ENCODE measurements at places on chromosomes 6 and 20. TPM values are rescaled to one million over a fixed set of nuclear protein-coding genes. Genes with fewer than 3 reads are reported as not detected.

DNA sequence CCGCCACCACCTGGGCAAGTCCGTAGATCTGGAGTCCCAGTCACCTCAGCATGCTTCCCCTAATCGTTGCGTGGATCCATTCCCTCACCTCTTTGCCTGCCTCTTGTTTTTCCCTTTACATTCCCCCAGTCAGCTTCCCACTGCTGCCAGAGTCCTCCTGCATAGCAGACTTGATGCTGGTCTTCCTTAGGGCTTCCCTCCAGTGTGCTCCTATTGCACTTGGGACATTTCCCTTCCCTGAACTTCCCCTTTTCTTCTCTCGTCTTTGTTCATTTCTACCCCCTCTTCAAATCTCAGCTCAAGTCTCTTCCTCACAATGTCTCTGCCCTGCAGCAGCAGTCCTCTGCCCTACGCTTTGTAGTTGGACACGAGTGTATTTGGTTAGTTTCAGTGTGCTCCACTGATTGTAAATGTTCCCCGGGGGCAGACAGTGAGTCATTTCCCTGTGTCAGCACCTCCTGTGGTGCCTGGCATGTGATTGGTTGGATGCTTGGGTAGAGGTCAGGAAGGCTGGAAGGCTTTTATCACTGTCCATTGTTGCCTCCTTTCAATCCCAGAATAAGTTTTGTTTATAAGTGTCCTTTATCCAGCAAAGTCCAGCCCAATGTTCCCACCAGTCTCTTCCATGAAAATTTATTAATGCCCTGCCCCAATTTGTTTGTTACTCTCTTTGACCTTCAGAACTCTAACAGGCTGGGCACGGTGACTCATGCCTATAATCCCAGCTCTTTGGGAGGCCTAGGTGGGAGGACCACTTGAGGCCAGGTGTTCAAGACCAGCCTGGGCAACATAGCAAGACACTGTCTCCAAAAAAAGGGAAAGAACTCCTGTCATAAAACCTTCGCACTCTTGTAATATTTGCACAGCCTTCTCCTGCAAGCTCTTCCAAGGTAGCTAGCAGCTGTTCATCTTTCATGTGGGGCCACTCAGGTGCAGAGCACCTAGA lies 38.3 kb downstream of the FAM120B start:
- DNase-seq, result peak; percentile 98

GRCh38 chr20:11993886-11994461 lies 76.3 kb downstream of the BTBD3 start:
- DNase-seq, result no peak

GRCh38 chr20:10216146-10216791 lies 2.4 kb upstream of the SNAP25 start:
- DNase-seq, result no peak

DNA sequence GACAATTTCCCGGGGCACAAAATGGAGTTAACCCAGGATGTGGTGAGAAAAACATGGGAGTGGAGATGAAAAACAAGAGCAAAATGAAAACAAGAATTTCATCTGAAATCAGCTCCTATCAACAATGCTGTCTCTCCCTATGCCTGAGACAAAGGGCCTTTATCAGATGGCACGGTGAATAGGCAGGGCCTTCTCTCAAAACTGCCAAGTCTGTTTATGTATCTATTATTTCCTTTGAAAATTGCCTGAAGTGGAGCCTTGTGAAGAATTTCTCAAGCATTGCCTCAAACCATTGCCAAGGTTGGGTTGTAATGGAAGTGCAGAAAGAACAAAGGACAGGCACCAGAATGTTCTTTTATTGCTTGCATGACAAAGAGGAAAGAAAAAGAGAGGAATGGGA lies 74.7 kb downstream of the BTBD3 start:
- DNase-seq, result no peak

DNA sequence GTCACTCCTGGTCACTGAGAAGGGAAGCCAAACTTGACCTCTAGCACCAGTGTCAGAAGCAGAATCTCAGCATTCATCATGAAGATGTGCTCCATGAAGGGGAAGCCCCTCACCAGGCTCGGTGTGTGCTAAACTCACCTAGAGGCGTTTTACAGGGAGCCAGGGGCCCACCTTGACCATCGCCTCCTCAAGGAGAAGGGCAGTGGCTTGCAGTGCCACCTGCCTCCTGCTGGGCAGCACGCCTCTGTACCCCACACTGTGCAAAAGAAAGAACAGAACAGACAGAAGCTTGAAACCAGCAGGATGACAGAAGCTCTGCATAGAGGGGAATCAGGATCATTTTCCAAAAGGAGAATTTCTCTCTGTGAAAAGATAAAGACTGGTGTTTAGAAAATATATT lies 39.7 kb downstream of the NOX3 start:
- DNase-seq, result no peak

Gene AHI1
- total RNA-seq, result 5.0 TPM

DNA sequence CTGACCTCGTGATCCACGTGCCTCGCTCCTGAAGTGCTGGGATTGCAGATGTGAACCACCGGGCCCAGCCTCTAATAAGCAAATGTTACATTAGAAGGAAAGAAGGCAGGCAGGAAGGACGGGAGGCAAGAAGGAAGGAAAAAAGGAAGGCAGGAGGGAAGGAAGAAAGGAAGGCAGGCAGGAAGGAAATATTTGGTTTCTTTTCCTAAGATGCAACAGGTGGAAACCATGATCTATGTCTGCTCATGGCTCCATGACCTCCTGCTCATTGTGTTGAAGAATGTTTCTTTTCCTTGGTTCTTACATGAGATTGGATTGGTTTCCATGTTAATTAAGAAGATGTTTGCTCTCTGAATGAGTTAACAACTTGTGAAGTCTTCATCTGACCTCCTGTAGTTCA lies 91.8 kb upstream of the SNX9 start:
- no peak for DNase-seq

DNA sequence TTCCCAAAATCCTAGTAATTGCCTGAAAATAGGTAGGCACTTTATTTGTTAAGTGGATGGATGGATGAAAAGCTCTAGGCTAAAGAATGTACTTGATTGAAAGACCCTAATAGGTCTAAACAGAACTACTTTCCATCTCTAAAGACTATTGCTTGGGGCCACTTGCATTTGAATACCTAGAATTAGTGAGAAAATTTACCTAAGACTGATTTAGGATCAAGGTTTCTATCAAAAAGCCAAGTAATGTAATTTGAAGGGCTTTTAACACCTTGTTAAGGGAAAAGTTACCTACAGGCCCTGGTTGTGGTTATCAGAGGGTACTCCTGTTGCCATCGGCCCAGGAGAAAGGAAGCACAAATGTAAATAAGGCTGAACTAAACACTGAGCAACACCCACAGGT lies 580.7 kb downstream of the LMBRD1 start:
- DNase-seq, result no peak

GRCh38 chr6:16894301-16894700 lies 133.0 kb upstream of the ATXN1 start:
- DNase-seq, result no peak

Gene ASIP
- total RNA-seq, result not detected

GRCh38 chr6:40442591-40442990 lies 144.6 kb downstream of the LRFN2 start:
- DNase-seq, result no peak

DNA sequence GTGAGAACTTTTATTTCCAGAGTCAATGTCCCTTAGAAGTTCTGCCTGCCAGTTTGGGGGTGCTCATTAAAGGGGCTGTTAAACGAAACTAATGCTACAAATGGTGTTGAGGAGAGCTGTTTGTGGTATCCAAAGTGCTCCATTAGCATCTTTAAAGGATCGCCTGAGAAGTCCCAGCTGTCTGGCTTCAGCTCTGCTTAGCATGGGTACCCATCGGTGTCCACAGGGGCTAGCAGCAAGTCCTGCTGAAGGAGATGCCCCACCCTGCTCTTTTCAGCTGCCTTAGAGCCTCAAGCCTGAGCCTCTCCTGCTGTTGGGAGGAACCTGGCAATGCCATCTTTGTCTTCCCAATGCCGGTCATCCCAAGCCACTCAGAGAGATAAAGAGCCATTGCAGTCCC lies 111.1 kb downstream of the FOXO3 start:
- DNase-seq, result no peak

DNA sequence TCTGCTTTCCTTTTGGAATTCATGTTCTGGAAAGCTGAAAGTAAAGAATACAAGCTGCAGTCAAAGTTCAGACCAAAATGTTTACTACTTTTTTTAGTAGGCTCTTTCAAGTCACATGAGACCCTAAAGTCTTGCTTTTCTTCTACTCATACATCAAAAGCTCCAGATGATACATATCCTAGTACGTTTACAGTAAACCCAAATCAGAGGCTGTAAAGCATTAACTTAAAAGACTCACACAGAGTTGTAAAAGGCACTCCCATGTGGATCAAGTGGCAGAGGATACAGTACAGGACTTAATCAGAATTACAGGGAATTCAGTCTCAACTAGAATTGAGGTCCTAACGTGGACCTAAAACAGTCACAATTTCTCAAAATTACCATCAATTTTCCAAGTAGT lies 40.7 kb downstream of the STK38 start:
- DNase-seq, result no peak

GRCh38 chr6:14241255-14242070 lies 123.9 kb downstream of the CD83 start:
- no peak for DNase-seq

- no peak for DNase-seq
Measured at GRCh38 chr6:53703047-53703446, 37.5 kb upstream of the KLHL31 start.

Gene RAET1E
- total RNA-seq, result under 0.01 TPM

Gene ASF1A
- total RNA-seq, result 16.5 TPM

GRCh38 chr6:93789532-93789931 lies 370.2 kb upstream of the EPHA7 start:
- no peak for DNase-seq

DNA sequence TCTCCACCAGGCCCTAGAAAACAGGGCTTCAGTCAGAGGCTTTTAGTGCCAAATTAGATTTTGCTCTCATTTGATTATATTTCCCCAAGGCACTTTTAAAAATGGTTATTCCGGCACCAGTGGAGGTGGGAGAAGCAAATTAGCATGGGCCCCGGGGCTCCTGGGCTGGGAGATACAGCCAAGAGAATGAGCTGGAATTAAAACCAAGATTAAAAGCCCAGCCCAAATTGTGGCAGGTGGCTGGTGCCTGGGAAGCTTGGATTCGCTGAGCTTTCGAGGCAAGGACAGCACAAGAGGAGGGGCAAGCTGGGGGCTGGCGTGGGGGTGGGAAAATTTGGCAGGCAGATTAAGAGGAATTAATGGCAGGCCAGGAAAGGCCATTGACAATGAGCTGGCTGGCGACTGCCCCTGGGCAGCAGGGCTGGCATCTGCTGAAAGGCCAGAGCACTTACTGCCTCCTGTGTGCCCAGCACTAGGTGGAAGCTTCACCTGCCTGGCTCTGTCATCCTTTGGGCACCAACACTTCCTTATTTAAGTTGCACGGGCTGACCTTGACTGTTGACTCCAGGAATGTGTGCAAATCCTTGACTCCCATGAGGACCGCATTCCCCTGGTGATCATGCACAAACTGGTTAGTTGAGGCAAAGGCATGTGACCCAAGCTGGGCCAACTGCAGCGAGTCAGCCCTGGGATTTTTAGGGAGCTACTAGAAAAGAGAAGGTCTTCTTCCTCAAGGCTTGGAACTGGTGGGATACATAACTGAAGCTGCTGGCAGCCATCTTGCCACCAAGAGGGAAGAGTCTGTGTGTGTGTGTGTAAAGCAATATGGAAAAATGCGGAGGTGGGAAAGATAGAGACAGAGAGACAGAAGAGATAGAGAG lies 76.1 kb downstream of the SULF2 start:
- no peak for DNase-seq

GRCh38 chr6:13558718-13559117 lies 15.7 kb upstream of the SIRT5 start:
- DNase-seq, result no peak

GRCh38 chr20:15674253-15675060 lies 898.8 kb downstream of the KIF16B start:
- no peak for DNase-seq

Gene SCP2D1
- total RNA-seq, result not detected

GRCh38 chr6:31485055-31485454 lies 12.9 kb upstream of the MICB start:
- DNase-seq, result no peak

DNA sequence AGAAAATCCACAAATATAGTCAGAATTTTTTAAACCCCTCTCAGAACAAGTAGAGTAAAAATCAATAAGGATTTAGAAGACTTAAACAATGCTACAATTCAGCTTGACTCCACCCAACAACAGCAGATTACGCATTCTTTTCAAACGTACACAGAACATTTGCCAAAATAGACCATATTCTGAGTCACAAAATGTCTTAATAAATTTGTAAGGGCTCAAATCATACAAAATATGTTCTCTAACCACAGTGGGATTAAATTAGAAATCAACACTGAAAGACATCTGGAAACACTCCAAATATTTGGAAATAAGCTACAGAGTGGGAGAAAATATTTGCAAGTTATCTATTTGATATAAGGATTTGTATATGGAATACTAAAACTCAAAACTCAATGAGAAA lies 164.2 kb upstream of the AKAP12 start:
- no peak for DNase-seq

DNA sequence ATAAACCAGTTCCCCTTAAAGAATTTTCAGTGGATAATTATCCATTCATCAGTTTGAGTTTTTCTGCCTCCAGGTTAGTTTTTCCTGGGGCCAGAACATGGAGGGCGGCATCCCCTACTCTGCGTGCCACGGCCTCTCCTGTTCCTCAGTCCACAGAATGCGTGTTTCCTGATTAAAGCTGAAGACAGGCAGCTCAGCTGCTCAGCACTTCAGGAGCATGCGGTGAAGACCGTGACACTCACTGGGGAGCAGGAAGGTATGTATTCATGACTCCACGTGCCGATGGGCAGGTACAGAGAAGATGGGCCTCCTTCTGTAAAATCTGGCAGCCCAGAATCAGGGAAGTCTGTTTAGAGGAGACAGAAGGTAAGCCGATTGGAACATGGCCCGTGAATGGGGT lies 2.0 kb upstream of the THBS2 start:
- DNase-seq, result no peak
